Activated CD8-positive, alpha-beta T cell treated with anti-CD3 and anti-CD28 coated beads for 36 hours (primary cell): ENCODE measurements at places on chromosomes 3 and 15.

DNA sequence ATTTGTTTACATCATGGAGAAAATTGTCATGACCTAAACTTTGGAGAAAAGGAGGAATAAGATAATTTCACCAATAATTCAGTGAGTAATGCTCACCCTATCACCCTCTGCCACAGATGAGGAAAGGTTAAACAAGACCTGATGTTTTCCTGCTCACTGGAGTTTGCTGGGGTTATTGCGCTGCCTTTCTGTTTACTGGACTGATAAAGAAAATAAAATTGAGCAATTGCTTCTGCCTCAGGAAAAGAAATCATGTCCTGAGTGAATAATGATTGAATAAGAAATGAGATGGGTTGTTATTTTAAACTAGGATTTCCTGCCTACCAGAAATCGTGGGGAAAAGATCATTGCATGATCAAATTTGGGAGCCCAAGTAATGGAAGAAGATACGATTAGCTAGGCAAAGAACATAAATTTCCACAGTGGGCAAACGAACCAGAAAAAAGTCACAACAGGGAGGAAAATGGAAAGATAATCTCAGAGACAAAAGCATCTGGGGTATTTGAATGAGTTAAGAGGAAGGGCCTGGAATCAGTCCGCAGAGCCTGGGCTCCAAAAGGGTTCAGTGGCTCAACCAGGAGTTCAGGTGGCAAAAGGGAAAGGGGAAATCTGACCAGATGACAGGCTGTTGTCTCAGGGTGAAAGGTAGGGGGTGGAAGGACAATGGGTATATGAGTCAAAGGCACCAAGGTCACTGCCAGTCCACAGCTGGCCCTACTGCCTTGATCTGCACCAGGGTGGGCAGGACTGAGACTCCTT lies 146.8 kb downstream of the FAM43A start:
- no peaks in the 10 kb centered on the region for H3K27me3 ChIP-seq
- H3K4me3 ChIP-seq = no peak overlapping the region
- no peak overlapping the region for H3K27ac ChIP-seq
- no peaks in the 10 kb centered on the region for H3K36me3 ChIP-seq

DNA sequence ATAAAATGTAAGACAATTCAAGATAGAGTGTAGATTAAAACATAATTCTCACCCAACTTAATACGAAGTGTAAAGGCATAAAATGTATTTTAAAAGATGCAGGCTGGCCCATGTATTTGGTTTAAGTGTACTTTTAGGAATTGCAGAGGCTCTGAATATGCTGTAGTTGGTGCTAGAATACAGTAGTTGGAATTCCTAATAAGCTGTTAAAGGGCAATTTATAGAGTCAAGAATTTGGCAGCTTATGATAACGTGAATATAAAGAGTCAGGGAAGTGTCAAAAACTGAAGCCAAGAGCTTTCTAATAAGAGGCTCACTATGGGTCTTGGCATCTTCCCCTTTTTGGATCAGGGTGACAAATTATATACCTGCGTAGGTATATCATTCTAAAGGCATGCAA lies 36.5 kb downstream of the ADAMTS9 start:
- H3K4me3 ChIP-seq = no peak overlapping the region
- no peak overlapping the region for H3K27ac ChIP-seq
- H3K4me1 ChIP-seq = no peaks in the 10 kb centered on the region
- no peaks in the 10 kb centered on the region for H3K27me3 ChIP-seq
- no peak for DNase-seq

DNA sequence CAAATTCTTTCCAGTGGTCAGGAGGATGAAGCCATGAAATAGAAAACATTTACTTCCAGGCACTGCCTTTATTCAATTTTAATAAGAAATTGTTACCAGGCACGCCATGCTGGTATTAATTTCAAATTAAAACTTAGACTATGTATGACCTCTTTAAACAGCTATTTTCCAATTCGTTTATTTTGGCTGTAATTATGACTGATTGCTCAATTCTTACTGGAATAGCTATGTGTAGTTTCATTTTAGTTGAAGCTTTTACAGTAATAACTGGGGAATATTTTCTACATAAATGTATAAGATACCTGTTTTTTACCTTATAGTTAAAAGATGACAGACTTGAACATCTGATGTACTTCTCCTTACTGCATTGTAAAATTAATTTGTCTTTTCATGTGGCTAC lies 480.0 kb upstream of the GOLIM4 start:
- DNase-seq = no peak
- H3K4me3 ChIP-seq = no peak overlapping the region
- no peak overlapping the region for H3K27ac ChIP-seq
- no peaks in the 10 kb centered on the region for H3K4me1 ChIP-seq

GRCh38 chr3:135047061-135047460 lies 252.0 kb downstream of the EPHB1 start:
- H3K36me3 ChIP-seq = no peaks in the 10 kb centered on the region
- DNase-seq = no peak
- no peak overlapping the region for H3K4me3 ChIP-seq
- H3K27me3 ChIP-seq = no peaks in the 10 kb centered on the region
- H3K4me1 ChIP-seq = no peaks in the 10 kb centered on the region

GRCh38 chr3:24688446-24689148 lies 193.9 kb upstream of the THRB start:
- H3K4me3 ChIP-seq = no peak overlapping the region
- no peaks in the 10 kb centered on the region for H3K36me3 ChIP-seq
- H3K27ac ChIP-seq = no peak overlapping the region
- peaks cover 6% of the 10 kb centered on the region for H3K27me3 ChIP-seq
- H3K4me1 ChIP-seq = peaks cover 6% of the 10 kb centered on the region
- DNase-seq = no peak
